ENCODE measurements at places on chromosomes 12 and 14. TPM values are rescaled to one million over a fixed set of nuclear protein-coding genes. Genes with fewer than 3 reads are reported as not detected.

GRCh38 chr14:24959791-24960331, 90.1 kb downstream of the STXBP6 start:
- H3K4me1 ChIP-seq = no peaks in the 10 kb centered on the region
- H3K27ac ChIP-seq = no peak overlapping the region
- H3K4me3 ChIP-seq = no peak overlapping the region
- H3K27me3 ChIP-seq = peaks cover 6% of the 10 kb centered on the region
- no peak for DNase-seq

The INSM2 gene
- total RNA-seq = not detected

The EAPP gene
- total RNA-seq = 33.7 TPM

The KRT82 gene
- total RNA-seq = not detected

- no peaks in the 10 kb centered on the region for H3K27me3 ChIP-seq
- H3K27ac ChIP-seq = no peak overlapping the region
- H3K4me1 ChIP-seq = no peaks in the 10 kb centered on the region
Measured at GRCh38 chr14:68876976-68877375, 84.1 kb upstream of the ZFP36L1 start.

The SYT10 gene
- total RNA-seq = not detected

DNA sequence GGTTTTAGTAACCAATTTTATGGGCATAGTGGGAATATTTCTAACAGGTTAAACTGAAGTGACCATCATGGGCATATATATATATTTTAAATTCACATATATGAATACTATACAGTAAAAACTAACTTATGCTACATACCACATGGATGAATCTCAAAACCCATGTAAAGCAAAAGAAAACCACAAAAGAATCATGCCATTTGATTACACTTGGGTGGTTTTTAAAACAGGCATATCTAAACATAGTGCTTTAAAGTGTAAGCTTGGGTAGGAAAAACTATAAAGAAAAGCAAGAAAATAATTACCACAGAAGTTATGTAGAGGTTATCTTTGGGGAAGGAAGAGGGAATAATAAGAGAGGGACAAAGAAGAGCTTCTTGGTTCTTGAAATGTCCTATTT, 326.1 kb downstream of the NAV3 start:
- no peaks in the 10 kb centered on the region for H3K27me3 ChIP-seq
- H3K4me3 ChIP-seq = no peak overlapping the region
- DNase-seq = no peak
- H3K36me3 ChIP-seq = no peaks in the 10 kb centered on the region

The KERA gene
- total RNA-seq = not detected

GRCh38 chr12:57195611-57196371, 20.8 kb upstream of the NXPH4 start:
- DNase-seq = no peak
- H3K27ac ChIP-seq = no peak overlapping the region
- no peaks in the 10 kb centered on the region for H3K4me1 ChIP-seq
- H3K36me3 ChIP-seq = no peaks in the 10 kb centered on the region
- H3K27me3 ChIP-seq = no peaks in the 10 kb centered on the region

GRCh38 chr12:119157528-119157927, 21.2 kb upstream of the HSPB8 start:
- peaks cover 3% of the 10 kb centered on the region for H3K27me3 ChIP-seq
- H3K4me3 ChIP-seq = no peak overlapping the region
- DNase-seq = no peak
- no peaks in the 10 kb centered on the region for H3K36me3 ChIP-seq
- peaks cover 2% of the 10 kb centered on the region for H3K4me1 ChIP-seq
- no peak overlapping the region for H3K27ac ChIP-seq

The NPFF gene
- 0.57 TPM for total RNA-seq

DNA sequence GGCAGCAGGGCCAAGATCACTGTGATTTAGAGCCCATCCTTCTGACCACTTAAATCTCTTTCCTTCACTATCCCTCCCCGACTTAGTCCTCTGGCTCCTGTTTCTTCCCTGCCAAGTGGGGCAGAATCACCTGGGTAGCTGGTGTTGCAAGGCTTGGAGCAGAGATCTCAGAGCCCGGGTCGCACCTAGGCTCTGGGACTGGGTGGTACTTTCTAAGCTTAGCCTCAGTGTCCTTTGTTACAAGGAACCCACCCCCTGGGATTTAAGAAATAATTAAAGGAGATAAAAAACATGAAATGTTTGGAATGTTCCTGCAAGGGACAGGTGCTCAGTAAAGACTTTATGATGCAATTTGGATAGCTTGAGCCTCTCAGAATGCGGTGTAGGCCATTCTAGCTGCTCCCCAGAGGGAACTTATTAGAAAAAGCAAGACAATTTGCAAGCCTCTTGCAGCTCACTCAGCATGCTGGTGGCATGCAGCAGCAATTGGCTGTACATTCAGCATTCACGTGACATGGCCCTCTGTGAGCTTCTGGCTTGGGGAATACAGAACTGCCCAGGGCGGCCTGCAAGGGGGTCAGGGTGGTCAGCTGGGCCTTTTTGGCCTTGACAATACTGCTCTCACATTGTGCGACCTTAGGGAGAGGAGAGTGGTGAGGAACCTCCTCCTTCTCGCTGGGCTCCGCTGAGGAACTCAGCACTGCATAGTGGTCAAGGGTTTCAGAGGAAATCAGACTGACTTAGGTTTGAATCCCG, 16.8 kb downstream of the C14orf132 start:
- H3K4me3 ChIP-seq = no peak overlapping the region
- H3K27me3 ChIP-seq = peaks cover 2% of the 10 kb centered on the region
- no peaks in the 10 kb centered on the region for H3K4me1 ChIP-seq
- no peak for DNase-seq
- no peak overlapping the region for H3K27ac ChIP-seq

The TBK1 gene
- total RNA-seq = 34.6 TPM

GRCh38 chr14:52124791-52125684, 56.2 kb upstream of the NID2 start:
- peaks cover 9% of the 10 kb centered on the region for H3K4me1 ChIP-seq
- no peak overlapping the region for H3K4me3 ChIP-seq
- no peak for DNase-seq
- H3K36me3 ChIP-seq = no peaks in the 10 kb centered on the region
- H3K27me3 ChIP-seq = peaks cover 18% of the 10 kb centered on the region

GRCh38 chr12:130873106-130873795, 1.4 kb downstream of the RAN start:
- H3K4me1 ChIP-seq = peaks cover 41% of the 10 kb centered on the region
- DNase-seq = no peak
- H3K27ac ChIP-seq = peak overlapping the region; percentile 98
- peaks cover 54% of the 10 kb centered on the region for H3K36me3 ChIP-seq
- H3K27me3 ChIP-seq = no peaks in the 10 kb centered on the region

DNA sequence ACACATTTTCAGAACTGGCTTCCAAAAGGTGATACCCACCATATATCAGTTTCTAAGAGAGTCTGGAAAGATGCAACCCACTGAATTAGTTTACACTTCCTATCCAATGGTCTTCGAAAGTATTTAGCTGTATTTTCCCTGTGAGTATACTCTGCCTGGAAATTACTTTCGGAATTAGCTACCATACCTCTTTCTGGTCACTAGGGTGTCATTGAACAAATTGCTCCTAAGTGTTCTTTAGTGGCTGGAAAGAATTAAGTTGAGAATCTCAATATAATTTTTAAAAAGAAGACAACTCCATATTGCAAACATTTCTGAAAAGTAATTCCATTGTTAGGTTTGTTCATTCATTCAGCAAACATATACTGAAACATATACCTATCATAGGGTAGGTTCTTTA, 283.1 kb upstream of the SSTR1 start:
- H3K27ac ChIP-seq = no peak overlapping the region
- no peaks in the 10 kb centered on the region for H3K36me3 ChIP-seq
- no peaks in the 10 kb centered on the region for H3K4me1 ChIP-seq
- no peaks in the 10 kb centered on the region for H3K27me3 ChIP-seq
- no peak for DNase-seq

DNA sequence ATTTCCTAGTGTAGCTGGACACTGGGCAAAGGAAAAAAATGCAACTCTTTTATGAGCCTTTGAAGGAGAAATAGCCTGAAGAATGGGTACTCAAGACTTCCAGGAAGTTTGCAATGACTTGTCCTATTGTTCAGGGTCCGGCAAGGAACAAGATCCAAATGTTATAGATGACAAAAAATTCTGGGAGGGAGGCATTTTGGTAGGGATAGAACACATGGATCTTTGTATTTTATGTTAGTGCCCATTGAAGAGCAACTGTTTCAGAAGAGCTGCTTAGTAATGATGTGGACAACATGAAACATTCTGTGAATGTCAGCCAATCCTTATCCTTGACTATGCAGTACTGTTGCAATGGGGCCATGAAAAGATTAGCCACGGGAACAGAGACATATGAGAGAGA, 138.0 kb downstream of the MGAT4C start:
- H3K4me3 ChIP-seq = no peak overlapping the region
- H3K36me3 ChIP-seq = no peaks in the 10 kb centered on the region
- no peaks in the 10 kb centered on the region for H3K27me3 ChIP-seq

- H3K4me3 ChIP-seq = no peak overlapping the region
- H3K27ac ChIP-seq = no peak overlapping the region
- no peaks in the 10 kb centered on the region for H3K36me3 ChIP-seq
- H3K4me1 ChIP-seq = no peaks in the 10 kb centered on the region
Measured at GRCh38 chr12:98990648-98991047, 345.6 kb downstream of the APAF1 start.

DNA sequence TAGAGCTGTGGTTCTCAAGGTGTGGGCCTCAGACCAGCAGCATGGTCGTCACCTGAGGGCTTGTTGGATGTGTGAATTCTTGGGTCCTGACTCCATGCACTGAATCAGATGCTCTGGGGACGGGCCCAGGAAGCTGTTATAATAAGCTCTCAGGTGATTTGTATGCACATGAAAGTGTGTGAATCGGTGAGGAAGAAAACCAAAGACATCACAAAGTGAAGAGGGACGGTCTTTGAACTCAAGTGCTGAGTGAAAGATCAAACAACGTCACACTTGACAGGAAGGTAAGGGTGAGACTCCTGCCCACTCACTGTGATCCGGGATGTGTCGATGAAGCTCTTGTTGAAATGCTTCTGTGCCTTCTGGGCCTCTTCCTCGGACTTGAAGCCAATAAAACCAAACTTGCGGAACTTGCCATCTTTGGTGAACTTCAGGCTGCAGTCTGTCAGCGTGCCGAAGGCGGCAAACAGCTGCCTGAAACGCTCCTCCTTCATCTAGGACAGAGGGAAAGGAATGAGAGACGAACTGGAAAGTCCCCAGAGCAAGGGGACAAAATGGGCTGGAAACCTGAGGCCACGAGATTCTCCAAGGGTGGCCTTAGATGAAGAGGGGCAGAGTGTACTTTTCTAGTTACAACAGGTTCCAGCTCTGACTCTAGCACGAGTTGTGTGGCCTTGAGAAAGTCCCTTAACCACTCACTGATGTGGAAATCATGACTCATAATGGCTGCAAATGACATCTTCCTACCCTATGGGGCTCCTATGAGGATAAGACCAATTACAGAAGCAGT, 4.0 kb downstream of the RBM19 start:
- H3K27me3 ChIP-seq = no peaks in the 10 kb centered on the region
- H3K36me3 ChIP-seq = peaks cover 59% of the 10 kb centered on the region
- peak; percentile 85 for DNase-seq
